ENCODE measurements at places on chromosomes 16 and 17.
A peak's percentile ranks its signal among the peaks of the same experiment; 100 is the strongest.

- no peak for DNase-seq
Measured at GRCh38 chr16:66052745-66053144, 313.7 kb upstream of the CDH5 start.

- DNase-seq = no peak
Measured at GRCh38 chr17:56678249-56679114, 85.0 kb downstream of the NOG start.

DNA sequence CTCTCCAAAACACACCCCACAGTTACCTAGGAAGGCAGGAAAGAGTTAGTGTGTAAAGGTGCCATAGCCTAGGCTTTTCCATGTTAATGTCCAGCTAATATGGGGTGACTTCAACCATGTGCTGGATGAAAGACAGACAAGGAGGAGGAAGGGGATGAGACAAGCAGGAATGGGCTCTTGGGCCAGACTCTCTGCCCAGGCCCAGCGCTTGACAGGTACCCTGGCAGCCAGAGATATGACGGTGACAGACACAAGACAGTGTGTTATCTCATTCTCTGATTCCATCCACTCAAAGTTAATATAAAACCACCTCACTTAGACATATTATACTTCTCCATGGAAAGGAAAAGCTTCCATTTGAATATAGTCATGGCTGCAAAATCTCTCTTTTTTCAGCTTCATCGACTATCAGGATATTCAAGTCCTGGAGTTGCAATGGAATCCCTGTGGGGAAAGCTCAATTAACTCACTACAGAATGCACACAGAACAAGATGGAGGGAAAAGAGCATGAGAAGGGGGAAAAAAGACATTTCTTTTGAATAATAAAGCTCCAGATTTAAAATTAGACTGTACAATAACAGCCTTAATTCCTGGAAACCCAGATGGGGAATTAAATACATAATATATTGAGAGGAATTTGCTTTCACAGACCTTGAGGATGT lies 596.7 kb downstream of the TOX3 start:
- DNase-seq = no peak

GRCh38 chr17:41810659-41811548 lies 845 bp downstream of the P3H4 start:
- DNase-seq = no peak

DNA sequence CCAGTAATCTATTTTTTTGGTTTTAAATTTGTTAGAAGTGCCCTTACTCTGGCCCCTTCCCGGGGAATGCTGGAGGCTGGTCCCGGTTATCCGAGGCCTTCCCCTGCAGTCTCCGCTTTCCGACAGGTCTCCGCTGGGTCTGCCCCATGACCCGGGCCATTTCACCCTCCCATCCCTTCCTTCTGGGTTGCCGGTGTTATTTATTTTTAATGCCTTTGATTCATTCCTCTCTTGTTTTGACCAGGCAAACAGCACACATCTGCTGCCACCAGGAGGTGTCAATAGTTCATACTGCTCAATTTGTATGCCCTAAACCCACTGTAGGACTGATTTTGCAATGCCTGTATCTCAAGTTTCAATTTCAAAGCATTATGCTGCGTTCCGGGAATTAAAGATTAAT lies 113.2 kb upstream of the IRX5 start:
- DNase-seq = no peak

DNA sequence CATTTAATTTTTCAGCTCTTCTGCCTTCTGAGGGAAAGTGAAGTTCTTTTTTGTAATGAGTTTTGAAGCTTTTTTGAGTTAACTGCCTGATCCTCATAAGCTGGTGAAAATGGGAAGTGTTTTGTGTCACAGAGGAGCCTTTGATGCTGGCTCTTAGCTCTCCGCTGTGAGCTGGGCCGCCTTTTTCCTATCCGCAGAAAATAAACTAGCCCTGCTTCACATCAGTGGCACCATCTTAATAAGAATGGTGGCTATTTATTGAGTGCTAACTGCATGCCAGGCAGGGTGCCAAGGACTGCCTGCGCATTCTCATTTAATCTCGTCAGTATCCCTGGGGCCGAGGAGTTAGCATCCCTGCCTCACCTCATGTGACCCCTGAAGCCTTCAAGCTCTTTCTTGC lies 309.0 kb downstream of the CPPED1 start:
- no peak for DNase-seq

GRCh38 chr17:78559749-78560368 lies 17.3 kb downstream of the DNAH17 start:
- DNase-seq = no peak

GRCh38 chr16:52128361-52128760 lies 418.6 kb downstream of the TOX3 start:
- DNase-seq = no peak

DNA sequence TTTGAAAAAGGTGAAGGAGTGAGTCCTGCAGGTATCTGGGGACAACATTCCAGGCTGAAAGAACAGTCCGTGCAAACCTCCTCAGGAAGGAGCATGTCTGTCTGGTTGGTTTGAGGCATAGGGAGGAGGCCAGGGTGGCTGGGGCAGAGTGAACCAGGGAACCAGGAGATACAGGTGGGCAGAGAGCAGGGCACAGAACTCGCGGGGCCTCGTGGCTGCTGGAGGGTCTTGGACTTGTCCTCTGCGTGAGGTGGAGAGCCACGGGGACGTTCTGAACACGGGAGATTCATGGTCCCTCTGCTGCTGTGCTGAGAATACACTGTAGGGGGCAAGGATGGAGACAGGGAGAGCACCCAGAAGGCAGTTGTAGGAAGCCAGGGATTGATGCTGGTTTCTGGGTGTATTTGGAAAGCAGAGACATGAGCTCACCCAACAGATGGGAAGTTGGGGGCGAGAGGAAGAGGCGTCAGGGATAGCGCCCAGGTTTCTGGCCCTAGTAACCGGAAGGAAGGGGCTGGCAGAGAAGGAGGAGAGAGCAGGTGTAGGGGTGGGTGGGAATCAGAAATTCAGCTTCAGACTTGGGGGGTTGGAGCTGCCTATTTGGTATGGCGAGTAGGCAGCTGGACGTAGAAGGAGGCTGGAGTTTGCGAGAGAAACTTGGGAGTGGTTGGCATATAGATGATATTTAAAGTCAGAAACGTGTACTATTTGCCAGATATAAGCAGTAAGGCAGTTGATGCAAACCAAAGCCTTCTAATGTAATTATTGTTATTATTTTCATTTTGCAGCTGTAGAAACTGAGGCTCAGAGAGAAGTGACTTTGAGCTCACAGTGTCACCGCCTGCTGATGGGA lies at the start of gene CCL17:
TSS of gene CCL17 (plus strand) at position 803 of the 853 bp plus-strand sequence. CDS start 9,166 bp downstream, outside the sequence.
- no peak for DNase-seq

DNA sequence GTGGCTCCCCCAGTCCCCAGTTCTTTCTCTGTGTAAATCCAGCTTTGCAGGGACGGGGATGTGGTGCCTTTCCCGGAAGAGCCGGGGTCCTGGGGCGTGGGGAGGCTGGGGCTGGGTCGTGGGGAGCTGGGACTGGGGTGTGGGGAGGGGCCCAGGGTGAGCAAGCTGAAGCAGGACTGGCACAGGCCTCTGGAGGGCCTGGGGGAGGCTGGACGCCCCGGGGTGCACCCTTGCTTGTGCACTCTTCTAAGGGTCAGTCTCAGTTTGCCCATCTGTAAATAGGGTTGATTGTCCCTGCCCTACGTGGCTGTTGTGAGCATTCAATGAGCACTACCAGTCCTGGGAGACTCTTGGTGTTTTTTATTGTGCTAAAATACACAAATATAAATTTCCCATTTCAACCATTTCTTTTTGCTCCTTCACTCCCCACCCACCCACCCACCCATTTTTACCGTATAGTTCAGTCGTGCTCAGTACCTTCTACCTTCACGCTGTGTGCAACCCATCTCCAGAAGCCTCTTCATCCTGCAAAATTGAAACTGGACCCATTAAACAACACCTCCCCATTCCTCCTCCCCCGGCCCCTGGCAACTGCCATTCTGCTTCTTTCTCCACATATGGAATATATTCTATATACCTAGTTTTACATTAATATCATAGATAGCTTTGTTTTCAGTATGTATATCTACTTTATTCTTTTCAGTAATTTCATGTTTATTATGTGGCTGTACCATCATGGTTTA lies 7.8 kb upstream of the TBC1D3B start:
- no peak for DNase-seq

- DNase-seq = peak; percentile 69
Measured at GRCh38 chr17:80891397-80892018, 100.1 kb upstream of the CHMP6 start.

- DNase-seq = no peak
Measured at GRCh38 chr17:846901-847843, 65.0 kb downstream of the MRM3 start.

DNA sequence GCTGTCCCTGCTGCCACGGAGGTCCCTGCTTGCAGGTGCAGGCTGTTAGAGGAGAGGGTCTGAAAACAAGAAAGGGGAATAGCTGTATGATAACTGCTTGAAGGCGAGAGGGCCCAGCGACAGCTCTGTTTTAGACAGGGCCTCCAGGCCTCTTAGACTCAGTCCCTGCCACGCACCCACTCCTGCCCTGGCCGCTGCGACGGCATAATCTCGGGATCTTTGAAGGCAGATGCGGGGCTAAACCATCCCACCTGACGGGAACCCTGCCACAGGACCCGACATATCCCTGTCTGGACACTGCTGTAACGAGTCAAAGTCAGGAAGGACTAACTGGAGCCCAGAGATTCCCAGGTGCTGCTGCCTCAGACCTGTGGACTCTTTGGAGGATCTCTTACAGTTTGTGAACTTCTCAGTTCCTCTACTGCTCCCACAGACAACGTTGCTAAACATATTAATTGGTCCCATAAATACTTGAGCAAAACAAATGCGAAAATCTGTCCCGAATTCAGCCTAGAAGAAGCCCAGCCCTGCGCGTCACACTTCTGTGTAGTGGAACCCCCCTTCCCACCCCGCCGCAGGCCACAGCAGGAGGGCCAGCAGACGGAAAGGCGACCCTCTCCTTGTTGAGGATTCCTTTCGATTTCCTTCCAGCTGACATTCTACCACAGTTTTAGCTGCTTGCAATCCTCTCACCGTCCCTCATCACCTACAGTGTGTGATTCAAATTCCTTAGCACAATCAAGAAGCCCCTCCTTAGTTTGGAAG lies 998 bp upstream of the TMEM11 start:
- DNase-seq = no peak

- no peak for DNase-seq
Measured at GRCh38 chr16:519841-520687, 7.4 kb upstream of the CAPN15 start.

DNA sequence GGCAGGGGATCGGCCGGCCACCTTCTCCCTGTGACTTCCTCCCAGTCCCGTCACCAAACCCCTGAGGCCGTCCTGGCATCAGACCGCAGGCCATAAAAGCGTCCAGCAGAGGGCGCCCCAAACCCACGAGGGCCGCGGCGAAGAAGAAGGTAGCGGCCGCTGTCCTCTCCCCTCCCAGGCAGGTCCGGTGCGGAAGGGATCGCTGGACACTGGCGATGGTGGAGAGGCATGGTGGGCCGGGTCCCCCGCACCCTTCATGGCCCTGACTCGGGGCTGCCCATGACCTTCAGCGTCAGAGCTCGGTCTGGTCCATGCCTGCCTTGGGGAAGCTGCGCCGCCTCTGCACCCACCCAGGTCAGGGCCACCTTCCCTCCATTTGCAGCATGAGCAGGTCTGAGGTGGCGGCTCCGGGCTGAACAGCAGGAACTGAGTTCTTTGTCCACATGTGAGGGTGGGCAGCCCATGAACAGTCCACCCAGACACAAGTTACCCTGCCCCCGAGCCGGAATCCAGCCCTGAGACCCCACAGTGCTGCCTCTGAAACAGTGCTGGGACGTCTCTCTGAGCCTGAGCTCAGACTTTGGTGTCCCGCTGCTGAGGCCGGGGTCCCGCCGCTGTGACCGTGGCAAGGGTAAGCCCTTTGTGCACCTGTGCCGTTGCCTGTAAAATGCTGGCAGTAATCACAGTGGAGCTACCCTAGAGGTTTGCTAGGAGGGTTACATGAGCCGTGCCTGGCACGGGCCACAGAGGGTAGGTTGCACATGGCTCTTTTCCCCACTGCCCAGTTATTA lies 40.8 kb upstream of the CMIP start:
- peak; percentile 91 for DNase-seq

DNA sequence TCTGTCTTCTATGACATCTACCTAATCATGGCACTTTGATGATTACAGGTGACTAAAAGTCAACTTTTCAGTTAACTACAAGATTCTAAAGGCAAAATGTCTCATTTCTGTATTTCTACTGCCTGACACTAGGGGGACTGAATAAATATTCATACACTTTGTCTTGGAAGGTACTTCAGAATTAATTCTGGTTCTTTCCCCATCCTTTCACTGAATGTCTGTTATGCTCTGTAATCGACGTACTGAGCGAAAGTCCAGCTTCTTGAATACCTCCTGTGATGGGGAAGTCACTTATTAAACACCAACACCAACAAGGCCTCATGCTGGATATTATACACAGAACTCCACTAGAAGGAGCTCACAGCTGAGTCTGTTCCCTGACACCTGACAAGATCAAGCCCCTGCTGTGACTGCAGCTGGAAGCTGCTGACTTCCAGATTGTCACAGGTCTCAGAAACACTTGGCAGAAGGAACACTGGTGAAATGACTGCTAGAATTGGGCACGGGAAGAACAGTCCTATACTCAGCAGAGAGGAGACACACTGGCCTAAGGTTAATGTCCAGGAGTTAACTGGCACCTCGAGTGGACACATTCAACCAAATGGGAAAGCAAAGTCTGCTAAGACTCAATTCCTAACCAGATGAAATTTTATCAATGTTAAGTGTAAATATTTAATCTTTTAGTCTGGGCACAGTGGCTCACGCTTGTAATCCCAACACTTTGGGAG lies 31.9 kb downstream of the CMC2 start:
- no peak for DNase-seq

DNA sequence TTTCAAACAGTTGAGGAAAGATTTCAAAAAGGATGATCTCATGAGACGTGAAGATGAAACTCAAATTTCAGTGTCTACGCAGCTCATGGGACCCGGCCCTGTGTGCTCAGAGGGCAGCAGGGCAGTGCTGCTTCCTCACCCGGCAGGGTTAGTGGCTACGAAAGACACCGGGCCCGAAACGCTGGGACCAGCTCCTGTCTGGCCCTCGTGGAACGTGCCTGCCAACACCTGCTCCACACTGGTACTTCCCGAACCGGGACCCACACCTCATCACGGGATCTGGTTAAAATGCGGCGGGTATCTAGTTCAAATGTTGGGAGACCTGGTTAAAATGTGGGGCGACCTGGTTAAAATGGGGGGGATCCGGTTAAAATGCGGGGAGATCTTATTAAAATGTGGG lies 18.7 kb downstream of the DNASE1 start:
- no peak for DNase-seq

DNA sequence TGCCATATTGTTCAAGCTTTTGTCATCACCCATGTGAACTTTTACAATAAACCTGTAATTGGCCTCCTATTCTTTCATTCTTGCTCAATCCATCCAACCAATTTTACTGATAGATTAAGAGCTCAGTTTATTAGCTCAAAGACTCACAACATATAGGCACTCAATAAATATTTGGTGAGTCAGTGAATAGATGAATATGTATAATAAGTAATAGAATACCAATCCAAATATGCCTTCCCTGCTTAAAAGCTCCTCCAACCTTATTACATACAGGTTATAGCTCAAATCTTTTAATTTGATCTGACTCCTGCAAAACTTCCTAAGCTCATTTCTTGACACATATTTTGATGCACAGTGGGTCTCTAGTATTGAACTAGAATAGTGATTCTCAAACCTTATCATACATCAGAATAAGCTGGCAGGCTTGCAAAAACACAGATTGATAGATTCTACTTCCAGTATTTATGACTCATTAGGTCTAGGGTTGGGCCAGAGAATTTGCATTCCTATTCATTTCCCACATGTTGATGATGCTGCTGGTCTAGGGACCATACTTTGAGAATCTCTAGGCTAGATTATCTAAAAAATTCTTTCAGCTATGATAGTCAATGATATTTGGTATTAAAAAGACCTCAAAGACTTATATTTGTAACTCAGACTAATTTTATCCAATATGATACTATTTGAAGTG lies 114.4 kb downstream of the PCTP start:
- DNase-seq = no peak
